Effector memory CD4-positive, alpha-beta T cell (primary cell): ENCODE measurements at places on chromosomes 4 and X.

DNA sequence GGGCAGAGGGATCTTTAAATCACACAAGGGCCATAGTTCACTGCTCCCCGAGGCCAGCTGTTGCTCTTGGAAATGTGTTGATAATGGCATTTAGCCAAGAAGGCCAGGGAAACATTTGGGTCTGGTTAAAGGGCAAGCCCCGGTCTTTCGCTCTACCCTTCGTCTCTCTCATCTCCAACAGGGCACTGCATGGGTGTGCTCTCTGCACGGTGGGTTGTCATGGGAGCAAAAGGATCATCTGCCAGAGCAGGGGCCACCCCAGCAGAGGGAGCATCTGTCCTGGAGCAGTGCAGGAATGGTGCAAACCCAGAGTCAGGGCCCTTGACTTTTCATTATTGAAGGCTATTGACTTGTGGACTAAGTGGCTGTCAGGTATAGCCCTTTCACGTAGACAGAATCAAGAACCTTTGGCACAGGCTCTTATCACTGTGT lies 22.7 kb upstream of the PGRMC2 start:
- no peak for DNase-seq

GRCh38 chrX:125293850-125294780 lies 25.6 kb upstream of the TEX13C start:
- no peak for DNase-seq

DNA sequence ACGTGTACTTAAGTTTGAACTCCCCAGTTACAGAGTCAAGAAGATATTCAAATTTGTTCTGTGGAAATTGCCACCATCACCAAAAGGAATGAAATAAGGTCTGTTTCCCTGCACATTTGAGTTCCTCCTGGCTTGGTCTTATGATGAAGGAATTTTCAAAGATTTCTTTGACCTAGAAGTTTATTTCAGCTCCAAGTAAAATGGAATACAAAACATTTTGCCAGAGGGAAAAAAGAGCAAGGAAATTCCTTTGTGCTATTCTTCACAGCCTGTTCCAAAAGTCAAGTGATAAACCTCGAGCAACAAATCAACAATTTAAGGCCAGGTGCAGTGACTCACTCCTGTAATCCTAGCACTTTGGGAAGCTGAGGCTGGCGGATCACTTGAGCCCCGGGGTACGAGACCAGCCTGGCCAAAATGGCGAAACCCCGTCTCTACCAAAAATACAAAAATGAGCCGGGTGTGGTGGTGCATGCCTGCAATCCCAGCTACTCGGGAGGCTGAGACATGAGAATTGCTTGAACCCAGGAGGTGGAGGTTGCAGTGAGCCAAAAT lies 3.4 kb downstream of the NKRF start:
- no peak for DNase-seq

DNA sequence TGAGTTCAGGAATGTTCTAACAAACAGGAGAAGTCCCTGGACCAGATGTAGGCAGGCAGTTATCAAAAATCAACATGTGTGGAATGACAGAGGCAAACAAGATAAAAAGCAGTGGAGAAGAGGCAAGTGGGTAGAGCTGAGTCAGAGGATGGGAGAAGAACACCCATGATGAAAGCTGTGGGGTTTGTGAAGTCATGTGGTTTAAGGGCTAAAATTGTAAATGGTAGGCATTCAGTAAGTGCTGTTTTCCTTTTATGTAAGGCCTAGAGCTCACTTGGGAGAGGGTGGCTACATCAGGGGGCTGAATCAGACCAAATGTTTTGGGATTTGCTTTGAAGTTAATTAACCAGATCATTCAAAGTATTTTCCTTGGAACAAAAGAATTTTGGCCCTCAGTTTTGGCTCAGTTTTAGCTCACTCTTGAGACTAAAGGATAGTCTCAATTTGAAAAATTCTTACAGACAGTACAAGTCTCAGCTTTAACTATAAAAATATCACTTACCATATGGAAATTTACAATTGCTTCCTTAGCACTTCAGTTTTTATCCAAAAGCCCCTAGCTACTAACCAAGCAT lies 114.5 kb upstream of the PCDH7 start:
- DNase-seq: no peak

GRCh38 chrX:145673841-145674240 lies 143.8 kb upstream of the SLITRK2 start:
- no peak for DNase-seq

- DNase-seq: no peak
These were observed 39.9 kb upstream of the TMEM192 start for GRCh38 chr4:165152527-165152926.

GRCh38 chr4:57055886-57056285 lies 54.3 kb downstream of the IGFBP7 start:
- no peak for DNase-seq

GRCh38 chr4:184329235-184329634 lies 111.6 kb upstream of the ENPP6 start:
- no peak for DNase-seq

DNA sequence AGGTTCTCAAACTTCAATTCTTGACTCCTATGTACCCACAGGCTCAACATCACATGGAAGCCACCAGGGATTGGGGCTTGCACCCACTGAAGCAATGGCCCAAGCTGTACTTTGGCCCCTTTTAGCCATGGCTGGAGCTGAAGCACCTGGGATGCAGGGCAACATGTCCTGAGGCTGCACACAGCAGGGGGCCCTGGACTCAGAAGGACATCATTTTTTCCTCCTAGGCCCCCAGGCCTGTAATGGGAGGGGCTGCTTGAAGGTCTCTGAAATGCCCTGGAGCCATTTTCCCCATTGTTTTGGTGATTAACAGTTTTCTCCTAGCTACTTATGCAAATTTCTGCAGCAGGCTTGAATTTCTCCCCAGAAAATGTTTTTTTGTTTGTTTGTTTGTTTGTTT lies 465.1 kb upstream of the PCDH10 start:
- no peak for DNase-seq

GRCh38 chr4:90951037-90951436 lies 823.8 kb downstream of the CCSER1 start:
- DNase-seq: no peak

GRCh38 chr4:85078016-85078415 lies 111.5 kb upstream of the WDFY3 start:
- DNase-seq: no peak

DNA sequence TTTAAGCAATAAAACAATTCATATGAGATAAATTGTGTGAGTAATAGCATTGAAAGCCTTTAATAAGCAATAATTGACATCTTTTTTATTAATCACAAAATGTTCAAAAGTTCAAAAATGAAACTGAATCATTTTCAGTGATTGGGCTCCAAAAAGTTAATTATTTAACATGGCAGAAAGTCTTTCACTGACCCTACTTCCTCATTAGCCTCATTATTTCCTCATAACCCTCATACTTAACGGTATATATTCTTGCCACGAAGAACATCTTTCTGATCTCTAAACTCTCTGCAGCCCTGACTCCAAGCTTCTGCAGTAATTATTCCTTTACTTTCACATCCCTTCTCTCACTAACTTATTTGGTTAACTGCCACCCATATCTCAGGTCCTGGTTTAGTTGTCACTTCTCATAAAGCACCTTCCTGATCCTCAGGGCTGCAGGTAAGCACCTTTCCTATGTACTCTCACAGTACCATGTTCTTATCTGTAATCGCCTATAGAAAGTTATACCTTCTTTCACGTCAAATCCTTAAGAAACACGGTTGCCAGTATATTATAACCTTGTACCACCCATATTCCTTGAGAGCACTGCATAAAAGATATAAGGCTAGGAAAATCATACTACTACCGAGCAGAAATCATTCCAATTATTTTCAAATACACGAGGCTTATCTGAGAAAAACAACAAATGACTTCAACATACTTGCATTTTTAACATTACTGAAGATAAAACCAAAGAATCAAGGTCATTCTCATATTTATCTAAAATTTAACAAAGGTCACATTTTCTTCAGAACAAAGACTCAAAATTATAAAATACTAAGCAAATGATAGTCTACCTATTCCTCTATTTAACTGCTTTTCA lies 72.2 kb downstream of the PPP3CA start:
- no peak for DNase-seq

GRCh38 chrX:12974796-12975669 lies at the start of gene TMSB4X:
Gene TMSB4X (plus strand): TSS chrX:12975110.
- DNase-seq: peak; percentile 73

- DNase-seq: no peak
These were observed 25.5 kb downstream of the IRF2 start for GRCh38 chr4:184448821-184449220.

DNA sequence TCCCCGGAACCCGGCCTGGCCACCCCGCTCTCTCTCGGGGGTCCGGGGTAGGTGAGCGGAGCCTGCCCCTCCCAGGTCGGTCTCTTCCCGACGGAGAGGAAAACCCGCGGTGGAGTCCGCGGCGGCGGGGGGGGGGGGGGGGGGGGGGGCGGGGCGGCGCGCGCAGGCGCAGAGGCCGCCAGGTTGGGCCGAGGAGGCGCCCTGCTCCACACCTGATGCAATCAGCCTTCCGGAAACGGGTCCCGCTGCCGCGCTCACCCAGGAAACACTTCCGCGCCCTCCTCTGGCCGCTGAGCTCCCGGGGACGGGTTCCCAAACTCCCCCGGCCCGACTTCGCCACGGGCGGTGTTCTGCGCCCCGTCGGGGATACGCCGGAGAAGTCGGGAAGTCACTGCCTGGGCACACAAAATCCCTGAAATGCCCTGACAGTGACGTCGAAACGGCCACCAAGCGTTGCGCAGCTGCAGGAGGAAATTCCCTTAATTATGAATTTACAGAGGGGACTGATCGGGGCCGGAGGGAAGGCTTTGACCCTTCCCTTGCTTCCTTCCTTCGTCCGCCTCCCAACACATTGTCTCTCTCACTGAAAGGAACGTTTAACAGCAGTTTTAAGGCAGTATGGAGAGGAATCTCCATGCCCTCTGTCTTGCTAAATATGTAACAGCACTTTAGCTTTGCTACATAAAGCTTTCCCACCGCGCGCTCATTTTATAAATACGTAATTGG lies 2.1 kb upstream of the APBB2 start:
- DNase-seq: no peak

GRCh38 chrX:54171527-54172250 lies 11.4 kb downstream of the FAM120C start:
- no peak for DNase-seq

DNA sequence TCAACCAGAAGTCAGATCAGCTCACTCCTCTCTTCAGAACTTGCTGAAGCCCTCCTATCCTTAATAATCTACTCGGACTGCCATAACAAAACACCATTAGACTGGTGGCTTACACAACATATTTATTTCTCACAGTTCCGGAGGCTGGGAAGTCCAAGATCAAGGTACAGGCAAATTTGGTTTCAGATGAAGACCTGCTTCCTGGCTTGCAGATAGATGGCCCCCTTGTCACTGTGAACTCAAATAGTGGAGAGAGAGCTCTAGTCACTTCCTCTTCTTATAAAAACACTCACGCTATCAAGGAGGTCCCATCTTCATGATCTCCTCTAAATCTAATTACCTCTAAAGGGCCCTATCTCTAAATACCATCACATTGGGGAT lies 125.1 kb downstream of the CAMK2D start:
- DNase-seq: no peak

- no peak for DNase-seq
These were observed 137.6 kb downstream of the TECRL start for GRCh38 chr4:64271601-64272081.

GRCh38 chrX:20347481-20347880 lies 80.8 kb upstream of the RPS6KA3 start:
- DNase-seq: no peak

- no peak for DNase-seq
These were observed 48.3 kb upstream of the WDR1 start for GRCh38 chr4:10164877-10165283.

- no peak for DNase-seq
These were observed 81.3 kb downstream of the PLS3 start for GRCh38 chrX:115642311-115642710.

GRCh38 chrX:23504540-23504884 lies 162.8 kb upstream of the PRDX4 start:
- DNase-seq: no peak

- DNase-seq: no peak
These were observed 63.0 kb downstream of the MSX1 start for GRCh38 chr4:4922441-4922840.

DNA sequence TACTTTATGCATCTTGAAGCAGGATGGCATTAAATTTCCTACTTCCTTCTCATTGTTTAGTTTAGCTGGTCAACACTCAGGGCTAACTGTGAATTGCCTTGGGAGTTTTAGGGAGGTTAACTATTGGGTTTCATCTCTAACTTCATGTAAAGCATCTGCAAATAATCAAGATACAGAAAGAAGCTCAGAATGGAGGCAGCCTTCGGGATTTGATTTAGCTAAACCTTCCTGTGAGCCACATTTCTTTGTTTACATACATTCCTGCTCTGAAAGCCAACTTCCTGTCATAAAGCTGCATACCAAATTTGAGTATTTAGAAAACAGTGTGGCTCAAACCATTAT lies 131.7 kb upstream of the PCDH18 start:
- no peak for DNase-seq

- no peak for DNase-seq
These were observed 87.7 kb upstream of the MAP3K15 start for GRCh38 chrX:19602866-19603622.

GRCh38 chr4:10077076-10077475 lies 39.5 kb downstream of the WDR1 start:
- DNase-seq: no peak

- no peak for DNase-seq
These were observed 224.1 kb upstream of the MAB21L2 start for GRCh38 chr4:150357829-150358228.
